Activated CD4-positive, alpha-beta T cell treated with anti-CD3 and anti-CD28 coated beads, Interleukin-2, amount 10 ng/mL, durations not matched to agents 24 days and 14 days (primary cell): ENCODE measurements at places on chromosomes 1 and 21. TPM values are rescaled to one million over a fixed set of nuclear protein-coding genes. Genes with fewer than 3 reads are reported as not detected.

GRCh38 chr1:243346016-243346415 lies 90.2 kb downstream of the SDCCAG8 start:
- H3K4me3 ChIP-seq: no peak overlapping the region
- peak; percentile 35 for DNase-seq
- no peak overlapping the region for H3K27ac ChIP-seq

DNA sequence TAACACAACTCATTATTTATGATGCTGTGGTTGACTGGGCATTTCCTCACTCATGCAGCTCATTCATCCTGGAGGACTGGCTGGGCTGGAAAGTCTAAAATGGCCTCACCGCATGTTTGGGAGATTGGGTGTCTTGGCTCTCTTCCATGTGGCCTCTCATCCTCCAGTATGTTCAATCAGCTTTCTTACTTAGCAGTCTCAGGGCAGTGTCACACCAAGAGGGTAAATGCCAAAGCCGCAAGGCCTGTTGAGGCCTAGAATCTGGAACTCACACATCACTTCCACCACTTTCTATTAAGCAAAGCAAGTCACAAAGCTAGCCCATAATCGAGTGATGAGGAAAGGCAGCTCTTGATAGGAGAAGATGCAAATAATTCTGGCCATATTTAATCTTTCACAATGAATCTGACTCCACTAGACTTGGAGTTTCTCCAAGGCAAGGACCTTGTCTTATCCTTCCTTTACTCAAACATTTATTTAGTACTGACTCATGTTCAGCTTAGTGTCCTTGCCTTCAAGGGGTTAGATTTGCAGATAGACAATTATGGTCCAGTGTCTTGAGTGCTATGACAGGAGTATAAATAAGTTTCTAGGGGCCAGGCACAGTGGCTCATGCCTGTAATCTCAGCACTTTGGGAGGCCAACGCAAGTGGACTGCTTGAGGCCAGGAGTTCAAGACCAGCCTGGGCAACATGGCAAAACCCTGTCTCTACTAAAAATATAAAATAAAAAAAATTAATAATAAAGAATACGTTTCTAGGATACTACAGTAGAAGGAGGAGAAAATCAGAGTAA lies 45.1 kb downstream of the TMEM53 start:
- no peak for DNase-seq
- H3K27ac ChIP-seq: no peak overlapping the region
- peaks cover 14% of the 10 kb centered on the region for H3K36me3 ChIP-seq
- H3K4me3 ChIP-seq: no peak overlapping the region
- peaks cover 24% of the 10 kb centered on the region for H3K4me1 ChIP-seq

DNA sequence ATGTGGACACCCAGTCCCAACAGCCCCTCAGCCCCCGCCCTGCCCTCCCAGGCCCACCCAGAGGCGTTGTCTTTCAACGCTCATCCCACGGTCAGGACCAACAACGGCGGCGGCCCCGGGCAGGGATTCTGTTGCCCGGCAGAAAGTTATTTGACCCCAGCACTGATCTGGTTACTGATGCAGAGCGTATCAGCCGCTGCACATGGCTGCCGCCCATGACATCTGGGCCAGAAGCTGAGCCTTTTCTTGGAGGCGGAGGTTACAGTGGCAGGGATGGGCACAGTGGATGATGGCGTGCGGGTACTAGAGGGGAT lies 127.1 kb upstream of the ARHGEF16 start:
- H3K27me3 ChIP-seq: no peaks in the 10 kb centered on the region
- DNase-seq: no peak
- H3K36me3 ChIP-seq: no peaks in the 10 kb centered on the region
- H3K4me1 ChIP-seq: no peaks in the 10 kb centered on the region

- H3K36me3 ChIP-seq: peaks cover 16% of the 10 kb centered on the region
- no peak overlapping the region for H3K4me3 ChIP-seq
- H3K27ac ChIP-seq: no peak overlapping the region
- H3K4me1 ChIP-seq: peaks cover 17% of the 10 kb centered on the region
- no peaks in the 10 kb centered on the region for H3K27me3 ChIP-seq
- DNase-seq: no peak
Observed at GRCh38 chr1:10537082-10537766, 62.5 kb downstream of the PEX14 start.

DNA sequence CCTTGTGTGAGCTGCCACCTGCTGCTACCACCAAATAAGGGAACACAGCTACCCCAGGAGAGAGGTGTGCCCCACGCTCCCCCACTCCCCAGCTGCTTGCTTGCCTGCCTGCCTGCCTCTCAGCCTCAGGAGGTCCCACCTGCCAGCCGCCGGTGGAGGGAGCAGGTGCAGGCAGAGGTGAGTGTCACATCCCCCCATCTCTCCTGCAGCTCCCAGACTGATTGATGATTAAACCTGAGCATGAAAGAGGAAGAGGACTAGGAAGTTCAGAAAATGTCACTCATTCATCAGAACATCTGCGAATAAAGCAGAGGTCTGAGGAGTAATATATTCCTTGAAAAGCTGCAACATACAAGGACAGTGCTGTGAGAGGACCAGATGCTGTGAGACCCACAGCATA lies 58.6 kb upstream of the HIVEP3 start:
- H3K27ac ChIP-seq: no peak overlapping the region
- H3K36me3 ChIP-seq: no peaks in the 10 kb centered on the region
- no peak for DNase-seq
- H3K4me3 ChIP-seq: no peak overlapping the region
- no peaks in the 10 kb centered on the region for H3K27me3 ChIP-seq

- no peak for DNase-seq
- H3K36me3 ChIP-seq: peaks cover 14% of the 10 kb centered on the region
- H3K4me3 ChIP-seq: no peak overlapping the region
- no peaks in the 10 kb centered on the region for H3K27me3 ChIP-seq
Observed at GRCh38 chr1:246760422-246761347, 36.5 kb downstream of the SCCPDH start.

GRCh38 chr1:2204415-2205190 lies 10.0 kb upstream of the FAAP20 start:
- peak overlapping the region; percentile 59 for H3K4me3 ChIP-seq
- no peaks in the 10 kb centered on the region for H3K36me3 ChIP-seq
- no peak overlapping the region for H3K27ac ChIP-seq
- H3K27me3 ChIP-seq: peaks cover 2% of the 10 kb centered on the region
- DNase-seq: peak; percentile 87

- no peak overlapping the region for H3K4me3 ChIP-seq
- no peaks in the 10 kb centered on the region for H3K36me3 ChIP-seq
- no peak for DNase-seq
- no peak overlapping the region for H3K27ac ChIP-seq
- H3K27me3 ChIP-seq: no peaks in the 10 kb centered on the region
Observed at GRCh38 chr1:239209591-239209990, 176.8 kb upstream of the CHRM3 start.

DNA sequence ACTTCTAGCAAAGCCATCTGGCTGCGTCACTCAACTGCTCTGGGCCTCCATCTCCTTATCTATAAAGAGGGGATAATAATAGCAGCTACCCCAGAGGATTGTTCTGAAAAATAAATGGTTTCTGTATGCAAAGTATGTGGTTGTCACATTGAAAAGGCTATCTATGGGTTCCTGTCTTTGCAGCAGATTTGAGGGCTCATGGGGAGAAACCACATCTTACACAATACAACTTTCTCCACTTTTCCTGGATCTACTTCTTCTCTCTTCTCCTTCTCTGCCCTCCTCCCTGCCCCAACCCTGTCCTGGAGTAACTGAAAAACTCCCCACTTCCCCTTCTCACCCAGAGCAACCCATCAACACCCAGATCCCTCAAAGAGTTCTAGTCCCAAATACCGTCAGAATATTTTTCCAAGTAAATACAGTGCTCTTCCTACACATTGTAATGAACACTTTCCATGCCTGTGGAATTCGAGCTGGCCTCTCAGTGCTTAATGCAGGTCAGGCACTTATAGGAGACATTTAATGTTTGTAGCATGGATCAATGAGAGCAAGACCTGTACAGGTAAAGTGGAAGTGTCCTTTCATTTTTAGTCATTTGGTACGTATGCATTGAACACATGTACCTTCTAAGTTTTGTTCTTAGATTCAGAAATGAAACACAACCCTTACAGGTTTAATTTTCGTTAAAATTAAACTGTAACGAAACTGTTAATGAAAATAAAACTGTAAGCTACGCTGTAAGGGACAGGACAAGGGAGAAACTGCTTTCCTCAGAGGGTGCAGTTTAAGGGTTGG lies 131.9 kb downstream of the AK5 start:
- H3K27ac ChIP-seq: no peak overlapping the region
- H3K4me1 ChIP-seq: peaks cover 10% of the 10 kb centered on the region
- H3K36me3 ChIP-seq: no peaks in the 10 kb centered on the region
- H3K27me3 ChIP-seq: no peaks in the 10 kb centered on the region
- peak overlapping the region; percentile 6 for H3K4me3 ChIP-seq

DNA sequence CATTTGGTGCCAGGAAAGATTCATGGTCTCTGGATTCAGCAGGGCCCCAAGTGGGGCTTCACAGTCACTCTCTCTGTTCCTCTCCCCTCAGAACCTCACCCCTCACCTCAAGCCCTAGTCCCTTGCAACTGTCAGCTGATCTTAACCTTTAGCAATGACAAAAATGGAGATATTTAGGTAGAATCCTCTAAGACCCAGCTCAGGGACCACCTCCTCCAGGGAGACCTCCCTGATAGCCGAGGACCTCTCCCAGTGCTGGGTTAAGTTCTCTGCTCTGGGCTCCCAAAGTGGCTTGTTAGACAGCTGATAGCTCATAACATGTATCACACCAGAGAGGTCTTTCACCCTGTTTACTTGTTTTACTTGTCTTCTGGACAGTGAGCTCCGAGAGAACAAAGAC lies 257.6 kb upstream of the KIAA0040 start:
- H3K36me3 ChIP-seq: no peaks in the 10 kb centered on the region
- DNase-seq: no peak
- no peak overlapping the region for H3K4me3 ChIP-seq
- H3K27me3 ChIP-seq: peaks cover 2% of the 10 kb centered on the region

GRCh38 chr21:27339902-27340301 lies 373.0 kb upstream of the ADAMTS5 start:
- H3K36me3 ChIP-seq: no peaks in the 10 kb centered on the region
- no peak overlapping the region for H3K27ac ChIP-seq
- H3K4me1 ChIP-seq: no peaks in the 10 kb centered on the region
- H3K4me3 ChIP-seq: no peak overlapping the region

GRCh38 chr1:208159555-208160258 lies 84.5 kb downstream of the PLXNA2 start:
- peaks cover 26% of the 10 kb centered on the region for H3K27me3 ChIP-seq
- H3K4me1 ChIP-seq: no peaks in the 10 kb centered on the region
- H3K4me3 ChIP-seq: no peak overlapping the region
- DNase-seq: no peak

GRCh38 chr1:247297263-247298123 lies 34.2 kb downstream of the ZNF496 start:
- H3K36me3 ChIP-seq: peaks cover 3% of the 10 kb centered on the region
- H3K4me3 ChIP-seq: no peak overlapping the region
- no peak overlapping the region for H3K27ac ChIP-seq
- no peaks in the 10 kb centered on the region for H3K27me3 ChIP-seq
- peaks cover 4% of the 10 kb centered on the region for H3K4me1 ChIP-seq
- DNase-seq: no peak

GRCh38 chr1:230861489-230861888 lies 6.8 kb downstream of the C1orf198 start:
- no peak overlapping the region for H3K27ac ChIP-seq
- no peaks in the 10 kb centered on the region for H3K27me3 ChIP-seq
- H3K4me3 ChIP-seq: no peak overlapping the region
- no peak for DNase-seq
- H3K4me1 ChIP-seq: peaks cover 24% of the 10 kb centered on the region

DNA sequence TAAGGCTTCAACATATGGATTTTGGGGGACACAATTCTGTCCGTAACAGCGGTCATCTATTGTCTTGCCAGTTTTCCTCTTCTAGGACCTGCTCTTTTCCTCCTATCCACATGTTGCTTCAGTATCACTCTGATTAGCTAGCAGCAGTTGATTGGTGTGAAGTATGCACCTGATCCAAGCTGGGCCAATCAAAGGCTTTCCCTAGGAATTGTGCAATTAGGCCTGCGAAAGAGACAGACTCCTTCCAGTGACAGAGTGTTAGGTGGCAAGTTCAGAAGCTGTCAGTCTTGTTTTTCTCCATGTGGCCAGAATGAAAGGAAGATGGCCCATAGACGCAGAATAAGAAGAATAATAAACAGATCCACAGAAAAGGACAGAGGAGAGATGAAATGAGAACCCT lies 34.1 kb upstream of the IL12RB2 start:
- no peak overlapping the region for H3K4me3 ChIP-seq
- H3K4me1 ChIP-seq: peaks cover 43% of the 10 kb centered on the region
- no peaks in the 10 kb centered on the region for H3K27me3 ChIP-seq
- H3K27ac ChIP-seq: peak overlapping the region; percentile 72
- H3K36me3 ChIP-seq: peaks cover 37% of the 10 kb centered on the region

GRCh38 chr1:211920141-211920572 lies 89.6 kb upstream of the LPGAT1 start:
- peaks cover 43% of the 10 kb centered on the region for H3K27me3 ChIP-seq
- no peak overlapping the region for H3K27ac ChIP-seq
- no peak overlapping the region for H3K4me3 ChIP-seq
- H3K36me3 ChIP-seq: no peaks in the 10 kb centered on the region

DNA sequence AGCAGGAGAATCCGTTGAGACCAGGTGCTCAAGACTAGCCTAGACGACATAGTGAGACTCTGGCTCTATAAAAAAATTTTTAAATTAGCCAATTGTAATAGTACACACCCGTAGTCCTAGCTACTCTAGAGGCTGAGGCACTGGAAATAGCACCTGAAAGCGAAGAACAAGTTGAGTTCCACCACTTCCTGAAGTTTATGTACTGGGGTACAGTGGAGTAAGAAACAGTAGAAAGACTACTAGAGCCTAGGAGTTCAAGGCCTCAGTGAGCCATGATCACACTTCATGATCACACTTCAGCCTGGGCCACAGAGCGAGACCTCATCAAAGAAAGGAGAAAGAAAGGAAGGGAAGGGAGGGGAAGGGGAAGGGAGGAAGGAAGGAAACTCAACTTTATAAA lies 19.8 kb downstream of the RSBN1 start:
- H3K4me3 ChIP-seq: peak overlapping the region; percentile 27
- DNase-seq: no peak
- H3K27ac ChIP-seq: peak overlapping the region; percentile 78
- no peaks in the 10 kb centered on the region for H3K27me3 ChIP-seq
- H3K4me1 ChIP-seq: peaks cover 42% of the 10 kb centered on the region

GRCh38 chr21:16863362-16863905 lies 649.4 kb upstream of the CXADR start:
- H3K4me1 ChIP-seq: no peaks in the 10 kb centered on the region
- no peaks in the 10 kb centered on the region for H3K27me3 ChIP-seq
- no peak overlapping the region for H3K4me3 ChIP-seq

The C1orf210 gene
- not detected in 2 replicates for total RNA-seq

The CFHR5 gene
- not detected in 2 replicates for total RNA-seq

The NBPF3 gene
- total RNA-seq: 2.8 and 3.1 TPM in 2 replicates

The RHCE gene
- total RNA-seq: 0.14 TPM in 1 of 2 replicates, not detected in the other

The PAPPA2 gene
- total RNA-seq: 0.02 TPM in 1 of 2 replicates, not detected in the other

The IBA57 gene
- 10.8 and 11.4 TPM in 2 replicates for total RNA-seq
